GM12891 (cell line): ENCODE measurements at places on chromosomes 5 and 9.

- no peak for DNase-seq
These were observed 25.4 kb downstream of the ADAMTS2 start for GRCh38 chr5:179319741-179320281.

DNA sequence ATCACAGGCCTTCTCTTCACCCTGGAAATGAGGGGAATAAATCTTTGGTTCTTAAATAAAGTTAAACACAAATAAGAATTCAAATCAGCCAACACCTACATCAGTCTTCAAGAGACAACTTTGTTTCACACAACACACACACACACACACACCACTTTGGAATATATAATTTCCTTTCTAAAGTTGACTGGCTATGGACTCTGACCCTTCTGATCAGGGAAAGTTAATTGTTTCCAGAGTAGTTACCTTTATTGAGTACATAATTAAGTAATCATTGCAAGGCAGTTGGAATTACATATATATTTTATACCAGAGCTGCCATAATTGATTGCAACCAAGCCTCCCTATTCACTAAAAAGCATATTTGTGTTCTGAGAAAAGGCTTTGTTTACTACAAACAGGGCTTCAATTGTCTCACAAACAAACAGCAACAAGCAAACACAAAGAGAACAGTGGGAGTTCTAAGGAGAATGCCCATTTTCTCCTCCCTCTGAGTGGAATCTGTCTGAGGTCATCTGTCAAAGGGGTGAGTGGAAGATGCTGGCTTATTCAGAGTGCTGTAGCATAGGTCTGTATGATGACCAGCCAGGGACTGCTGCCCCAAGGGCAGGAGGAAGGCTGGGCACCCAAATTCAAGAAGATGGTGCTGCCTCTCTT, 136.6 kb downstream of the SEMA6A start:
- no peak for DNase-seq

DNA sequence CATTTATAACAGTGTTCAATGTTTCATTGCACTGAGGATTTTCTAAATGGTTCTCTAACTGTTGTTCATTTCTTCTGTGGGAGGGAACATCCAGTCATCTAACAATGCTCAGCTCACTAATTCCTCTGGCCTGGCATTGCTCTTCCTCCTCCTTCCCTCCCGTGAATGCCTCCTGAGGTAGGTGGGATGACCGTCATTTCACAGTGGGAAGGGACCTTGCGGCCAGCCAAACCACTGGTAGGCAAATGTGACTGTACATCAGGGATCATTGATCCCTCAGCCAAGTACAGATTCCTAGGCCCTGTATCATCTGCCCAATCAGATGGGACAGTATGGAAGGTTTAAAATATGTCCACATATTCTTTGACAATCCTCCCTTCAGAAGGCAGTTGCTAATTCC, 23.7 kb upstream of the VDAC1 start:
- no peak for DNase-seq

- peak; percentile 30 for DNase-seq
These were observed 763 bp downstream of the TJP2 start for GRCh38 chr9:69174616-69175463.

- no peak for DNase-seq
These were observed 50.9 kb upstream of the MACIR start for GRCh38 chr5:103207653-103208052.

GRCh38 chr5:169431386-169431785, 130.4 kb upstream of the SLIT3 start:
- no peak for DNase-seq

DNA sequence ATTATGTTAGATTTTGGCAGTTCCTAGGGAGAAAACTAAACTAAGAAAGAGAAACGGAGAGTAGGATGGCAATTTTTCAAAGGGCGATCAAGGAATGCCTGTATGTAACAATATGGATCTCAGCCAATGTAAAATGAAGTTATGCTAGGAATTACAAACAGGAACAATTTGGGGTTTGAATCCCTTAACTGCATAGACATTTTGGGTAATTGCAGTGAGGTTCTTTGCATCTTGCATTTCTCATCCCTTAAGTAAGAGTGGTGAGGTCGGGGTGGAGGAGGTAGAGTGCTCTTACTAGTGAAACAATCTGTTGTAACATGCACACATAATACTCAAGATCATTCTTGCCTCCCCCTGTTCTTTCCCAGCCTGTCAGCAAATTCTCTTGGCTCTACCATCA, 137.6 kb downstream of the NPR3 start:
- no peak for DNase-seq

GRCh38 chr5:147360816-147361215, 126.0 kb downstream of the STK32A start:
- no peak for DNase-seq

GRCh38 chr5:61245486-61245885, 83.2 kb upstream of the SMIM15 start:
- DNase-seq = no peak

- no peak for DNase-seq
These were observed 376.8 kb downstream of the IRX2 start for GRCh38 chr5:2374703-2375102.

DNA sequence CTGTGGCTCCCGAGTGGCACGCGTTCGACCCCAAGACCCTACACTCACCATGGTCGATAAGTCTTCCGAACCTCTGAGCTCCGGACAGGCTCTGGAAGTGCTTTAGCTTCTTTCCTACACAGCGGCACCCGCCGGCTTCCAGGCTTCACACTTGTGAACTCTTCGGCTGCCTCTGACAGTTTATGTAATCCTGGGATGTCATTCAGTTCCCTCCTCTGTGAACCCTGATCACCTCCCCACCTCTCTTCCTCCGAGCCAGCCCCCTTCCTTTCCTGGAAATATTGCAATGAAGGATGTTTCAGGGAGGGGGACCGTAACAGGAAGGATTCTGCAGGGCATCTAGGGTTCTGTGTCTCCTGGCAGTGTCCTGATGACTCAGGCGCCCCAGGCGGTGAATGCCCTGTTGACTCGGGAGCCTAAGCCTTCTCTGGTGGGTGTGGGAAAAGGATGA, at the start of gene CD14:
CD14 (minus strand) TSS at position 155 of the 451 bp plus-strand sequence; CDS start at position 51, 104 bp downstream.
- no peak for DNase-seq

GRCh38 chr5:3320317-3320875, 275.2 kb upstream of the IRX1 start:
- no peak for DNase-seq

DNA sequence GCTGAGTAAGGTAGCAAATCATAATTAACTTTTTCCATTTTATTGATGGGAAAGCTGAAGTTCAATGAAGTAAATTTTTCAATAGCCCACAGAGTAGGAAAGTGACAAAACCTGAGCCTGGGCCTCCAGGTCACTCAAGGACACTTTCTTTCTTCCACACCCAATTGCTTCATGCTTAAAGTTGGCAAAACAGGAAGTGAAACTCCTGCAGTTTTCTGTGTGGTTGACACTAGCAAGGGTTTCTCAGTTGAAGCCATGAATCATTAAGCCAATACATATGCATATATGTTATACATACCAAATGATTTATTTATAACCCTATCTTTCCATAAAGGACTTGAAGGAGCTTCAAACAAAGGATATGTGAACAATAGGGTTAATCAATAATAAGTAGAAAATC, 13.9 kb downstream of the TLR4 start:
- DNase-seq = no peak

DNA sequence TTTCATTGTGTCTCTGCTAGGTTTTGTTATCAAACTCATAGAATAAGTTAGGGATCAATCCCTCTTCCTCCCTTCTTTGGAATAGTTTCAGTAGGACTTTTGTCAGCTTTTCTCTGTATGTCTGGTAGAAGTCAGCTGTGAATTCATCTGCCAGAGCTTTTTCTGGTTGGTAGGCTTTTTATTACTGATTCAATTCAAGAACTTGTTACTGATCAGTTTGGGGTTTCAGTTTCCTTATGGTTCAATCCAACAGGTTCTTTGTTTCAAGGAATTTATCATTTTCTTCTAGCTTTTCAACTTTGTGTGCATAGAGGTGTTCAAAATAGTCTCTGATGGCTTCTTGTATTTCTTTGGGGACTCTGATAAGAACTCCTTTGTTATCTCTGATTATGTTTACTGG, 221.7 kb downstream of the FGF10 start:
- no peak for DNase-seq

- DNase-seq = no peak
These were observed 3.5 kb downstream of the LMX1B start for GRCh38 chr9:126617003-126617822.

DNA sequence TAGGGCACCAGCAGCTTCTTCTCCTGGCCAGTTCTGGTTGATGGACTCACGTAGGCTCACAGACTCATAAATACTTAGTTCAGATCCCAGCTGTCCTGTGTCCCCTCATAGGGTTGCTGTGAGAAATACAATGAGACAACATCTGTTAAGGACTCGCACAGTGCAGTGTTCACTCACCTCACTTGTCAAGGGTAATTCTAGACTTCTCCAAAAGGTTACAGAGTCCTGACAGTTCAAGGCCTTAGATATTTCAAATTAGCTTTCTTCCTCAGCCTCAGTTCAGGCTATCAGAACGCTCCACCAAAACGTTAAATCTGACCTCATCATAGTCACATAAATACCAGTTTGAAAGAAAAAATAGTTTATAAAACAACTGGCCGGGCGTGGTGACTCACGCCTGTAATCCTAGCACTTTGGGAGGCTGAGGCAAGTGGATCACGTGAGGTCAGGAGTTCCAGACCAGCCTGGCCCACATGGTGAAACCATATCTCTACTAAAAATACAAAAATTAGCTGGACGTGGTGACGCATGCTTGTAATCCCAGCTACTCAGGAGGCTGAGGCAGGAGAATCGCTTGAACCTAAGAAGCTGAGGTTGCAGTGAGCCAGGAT, 106.3 kb downstream of the UGCG start:
- DNase-seq = no peak

DNA sequence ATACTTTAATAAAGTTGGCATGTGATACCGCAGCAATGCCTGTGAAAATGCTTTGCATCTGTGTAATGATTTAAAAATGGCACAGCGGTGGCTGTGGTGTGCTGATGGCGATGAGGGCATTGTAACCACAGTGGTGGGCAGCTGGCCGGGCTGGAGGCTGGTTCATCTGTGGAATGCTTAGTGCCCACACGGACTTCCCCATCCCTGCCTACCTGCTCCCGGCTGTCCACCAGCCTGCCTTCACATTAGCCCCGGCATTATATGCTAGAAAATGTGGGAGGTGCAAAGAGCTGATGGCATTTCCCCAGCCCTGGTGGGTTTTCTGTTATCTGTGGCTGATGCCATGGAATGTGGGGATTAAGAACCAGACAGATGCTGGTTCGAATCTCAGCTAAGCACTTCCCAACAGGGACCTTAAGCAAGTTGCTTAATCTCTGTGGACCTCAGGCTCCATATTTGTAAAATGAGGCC, 2.9 kb upstream of the NDST1 start:
- DNase-seq = no peak

DNA sequence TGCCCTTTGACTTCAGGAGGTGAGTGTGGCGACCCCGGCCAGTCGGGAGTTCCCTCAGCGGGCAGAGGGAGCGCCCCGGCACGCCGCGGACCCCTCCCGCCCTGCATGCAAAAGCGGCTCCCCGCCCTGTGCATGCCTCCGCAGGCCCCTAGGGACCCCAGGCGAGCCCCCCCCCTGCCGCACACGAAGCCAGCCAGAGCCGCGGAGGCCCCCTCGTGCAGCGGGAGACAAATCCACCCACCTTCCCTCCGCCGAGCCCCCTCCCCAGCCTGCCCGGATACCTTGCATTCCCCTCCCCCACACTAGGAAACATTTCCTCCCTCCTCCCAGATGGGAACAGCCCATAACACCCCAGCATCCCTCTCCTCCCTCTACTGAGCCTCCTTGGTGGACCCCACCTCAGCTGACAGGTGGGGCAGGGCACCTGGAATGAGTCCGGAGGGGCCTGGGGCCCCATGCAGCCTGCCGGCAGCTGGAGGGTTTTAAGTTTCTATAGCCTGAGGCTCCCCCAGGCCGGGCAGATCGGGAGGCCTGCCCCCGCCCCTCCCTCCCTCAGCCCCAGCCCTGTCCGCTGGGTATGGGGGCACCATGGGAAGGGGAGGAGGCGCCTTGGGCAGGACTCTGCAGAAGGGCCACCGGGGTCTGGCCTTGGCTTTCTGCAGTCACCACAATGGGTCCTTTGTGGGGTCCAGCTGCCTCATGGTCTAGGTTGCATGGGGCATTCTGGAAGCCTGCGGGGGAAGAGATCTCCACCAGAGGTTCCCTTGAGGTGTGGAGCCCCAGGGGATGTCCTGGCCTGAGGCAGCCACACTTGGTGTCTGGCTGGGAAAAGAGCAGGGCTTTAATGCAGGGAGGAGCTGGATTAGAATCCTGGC, 601 bp downstream of the ERGIC1 start:
- DNase-seq = no peak

DNA sequence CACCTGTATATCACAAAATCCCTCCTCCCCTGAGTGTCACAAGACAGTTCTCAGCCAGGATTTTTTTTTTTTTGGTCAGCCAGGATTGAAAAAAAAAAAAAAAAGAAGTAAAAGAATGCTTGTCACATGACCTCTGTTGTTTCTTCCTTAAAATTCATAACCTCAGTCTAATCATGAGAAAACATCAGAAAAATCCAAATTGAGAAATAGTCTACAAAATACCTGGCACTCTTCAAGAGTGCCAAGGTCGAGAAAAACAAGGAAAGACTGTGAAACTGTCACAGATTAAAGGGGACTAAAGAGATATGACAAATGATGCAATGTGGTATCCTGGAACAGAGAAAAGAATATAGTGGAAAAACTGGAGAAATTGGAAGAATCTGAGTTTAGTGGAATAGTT, 58.5 kb upstream of the SUB1 start:
- no peak for DNase-seq

GRCh38 chr5:165029099-165029870, 1523.9 kb downstream of the MAT2B start:
- no peak for DNase-seq

DNA sequence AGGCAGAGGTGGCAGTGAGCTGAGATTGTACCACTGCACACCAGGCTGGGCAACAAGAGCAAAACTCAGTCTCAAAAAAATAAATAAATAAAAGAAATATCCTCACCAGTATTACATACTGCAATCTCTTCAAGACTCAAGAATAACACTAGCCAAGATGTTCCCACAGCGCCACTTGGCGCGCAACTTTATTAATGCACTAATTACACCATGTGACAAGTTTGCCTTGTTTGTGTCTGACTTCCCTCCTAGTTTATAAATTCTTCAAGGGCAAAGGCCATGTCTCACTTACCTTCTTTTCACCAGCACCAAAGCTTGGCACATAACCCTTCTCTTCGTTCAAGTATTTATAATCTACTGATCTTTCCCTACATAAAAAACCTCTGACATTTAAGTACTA, 4.8 kb downstream of the SKP1 start:
- no peak for DNase-seq

- DNase-seq = no peak
These were observed 125.3 kb downstream of the ST8SIA4 start for GRCh38 chr5:100777680-100778300.

DNA sequence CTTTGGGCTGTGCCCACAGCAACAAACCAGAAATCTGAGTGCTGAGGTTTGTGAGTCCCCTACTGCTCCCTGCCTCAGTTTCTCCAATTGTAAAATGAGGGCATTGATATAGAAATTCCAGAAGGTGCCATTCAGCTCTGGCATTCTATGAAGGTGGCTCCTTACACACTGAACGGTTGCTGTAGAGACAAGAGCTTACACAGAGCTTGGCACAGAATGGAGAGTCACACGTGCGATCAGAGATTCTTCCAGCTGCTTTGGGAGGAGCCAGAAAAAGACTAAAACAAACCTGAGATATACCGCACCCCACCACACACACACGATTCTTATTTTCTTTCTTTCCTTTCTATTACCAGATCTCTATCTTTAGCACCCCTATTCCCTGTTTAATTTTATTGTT, 122.7 kb downstream of the SLIT3 start:
- no peak for DNase-seq
